Lower lobe of right lung (tissue), 2 donors: ENCODE measurements at places on chromosomes 3 and 15. TPM values are rescaled to one million over a fixed set of nuclear protein-coding genes. Genes with fewer than 3 reads are reported as not detected.

DNA sequence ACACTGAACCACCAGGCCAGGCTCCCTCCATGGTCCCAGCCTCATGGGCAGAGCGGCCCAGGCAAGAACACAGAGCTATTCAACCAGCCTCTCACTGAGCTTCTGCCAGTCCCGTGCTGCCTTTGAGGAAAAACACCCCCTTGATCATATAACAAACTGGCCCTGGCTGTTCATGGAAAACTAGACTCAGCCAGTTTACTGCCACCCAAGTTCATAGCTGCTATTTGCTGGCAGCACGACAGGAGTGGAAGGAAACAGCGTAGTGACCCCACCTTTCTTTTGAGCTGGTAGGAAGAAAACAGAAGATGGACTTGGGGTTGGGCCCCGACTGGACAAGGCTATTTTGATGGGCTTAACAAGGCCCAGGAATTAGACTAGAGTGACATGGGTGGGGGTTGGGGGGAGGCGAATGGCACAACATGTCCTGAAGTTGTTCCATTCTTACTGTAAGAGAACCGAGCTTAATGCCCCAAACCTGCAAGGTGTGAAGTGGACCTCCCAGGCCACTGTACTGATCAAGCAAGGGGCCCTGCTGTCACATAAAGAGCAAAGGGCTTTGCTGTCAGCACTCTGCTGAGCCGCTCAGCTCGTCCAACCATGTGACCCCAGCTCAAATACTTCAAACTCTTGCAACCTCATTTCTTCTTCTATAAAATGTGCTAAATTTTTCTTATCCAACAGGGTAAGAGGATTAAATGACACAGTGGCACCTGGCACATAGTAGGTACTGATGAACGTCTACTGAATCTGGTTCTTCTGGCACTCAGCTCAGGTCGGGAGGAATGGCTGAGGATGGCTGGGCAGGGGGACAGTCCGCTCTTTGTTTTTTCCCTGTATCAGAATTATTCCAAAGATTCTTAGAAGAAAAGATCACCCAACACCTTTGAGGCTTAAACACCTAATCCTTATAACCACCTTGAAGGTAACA, 1.6 kb downstream of the FBXL22 start:
- DNase-seq: no peak
- peaks cover 2% of the 10 kb centered on the region for H3K36me3 ChIP-seq
- H3K4me1 ChIP-seq: peaks cover 49% of the 10 kb centered on the region
- H3K4me3 ChIP-seq: no peak overlapping the region
- no peaks in the 10 kb centered on the region for H3K27me3 ChIP-seq

GRCh38 chr3:132963786-132964185, 74.4 kb upstream of the TMEM108 start:
- H3K36me3 ChIP-seq: no peaks in the 10 kb centered on the region
- H3K4me1 ChIP-seq: no peaks in the 10 kb centered on the region
- H3K27me3 ChIP-seq: no peaks in the 10 kb centered on the region
- DNase-seq: no peak
- H3K4me3 ChIP-seq: no peak overlapping the region

DNA sequence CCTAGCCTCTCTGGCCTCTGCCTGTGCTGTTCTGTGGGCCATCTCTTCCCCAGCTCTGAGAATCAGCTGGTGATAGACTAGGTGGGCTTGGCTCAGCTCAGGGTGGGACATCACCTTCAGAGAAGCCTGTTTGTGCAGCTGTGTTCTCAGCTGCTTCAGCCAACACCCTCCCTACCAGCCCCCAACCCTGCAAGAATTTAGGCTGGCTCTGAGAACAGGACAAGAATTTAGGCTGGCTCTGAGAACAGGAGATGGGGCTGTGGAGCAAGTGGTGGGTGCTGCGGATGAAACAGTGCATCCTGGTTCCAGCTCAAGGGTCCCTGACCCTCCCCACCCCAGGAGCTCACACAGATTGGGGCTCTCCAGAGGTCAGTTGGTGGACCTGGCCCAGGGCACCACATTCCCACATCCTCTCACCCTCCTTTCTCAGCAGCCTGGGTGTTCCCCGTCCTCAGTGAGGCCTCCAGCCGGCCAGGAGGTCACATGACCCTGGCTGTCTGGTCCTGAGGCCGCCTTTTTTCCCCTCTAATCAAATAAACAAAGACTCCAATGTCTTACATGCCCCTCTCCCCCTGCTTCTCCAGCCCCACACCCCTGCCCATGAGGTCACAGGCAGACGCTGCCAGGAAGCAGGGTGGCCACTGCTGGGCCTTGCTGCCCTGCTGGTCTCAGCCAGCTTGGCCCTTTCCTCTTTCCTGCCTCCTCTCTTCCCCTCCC, 14.9 kb downstream of the PLEKHO2 start:
- H3K4me3 ChIP-seq: no peak overlapping the region
- no peaks in the 10 kb centered on the region for H3K27me3 ChIP-seq
- H3K36me3 ChIP-seq: peaks cover 71% of the 10 kb centered on the region
- peak overlapping the region; percentile 61 for H3K27ac ChIP-seq
- no peak for DNase-seq

DNA sequence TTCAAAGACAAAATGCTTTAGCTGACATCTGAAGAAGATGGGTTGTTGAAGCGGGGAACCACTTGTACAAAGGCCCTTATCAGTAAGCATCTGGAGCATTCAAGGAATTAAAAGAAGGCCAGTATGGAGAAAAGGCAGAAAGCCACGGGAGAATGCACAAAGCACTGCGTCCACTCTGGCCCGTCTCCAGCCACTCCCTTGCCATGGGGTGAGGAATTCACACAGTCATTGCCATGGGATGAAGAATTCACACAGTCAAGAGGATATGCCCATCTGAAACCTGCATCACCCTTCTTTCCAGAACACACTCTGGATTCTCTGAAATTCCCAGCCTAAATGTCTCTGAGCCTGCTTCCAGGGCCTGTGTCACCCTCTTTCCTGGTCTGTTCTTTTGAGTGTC, 26.7 kb upstream of the STAG1 start:
- H3K4me3 ChIP-seq: no peak overlapping the region
- H3K27me3 ChIP-seq: no peaks in the 10 kb centered on the region
- no peak for DNase-seq
- no peaks in the 10 kb centered on the region for H3K4me1 ChIP-seq
- no peaks in the 10 kb centered on the region for H3K36me3 ChIP-seq

- H3K27me3 ChIP-seq: no peaks in the 10 kb centered on the region
- H3K27ac ChIP-seq: peak overlapping the region; percentile 41
- peaks cover 19% of the 10 kb centered on the region for H3K4me1 ChIP-seq
- no peak for DNase-seq
- no peaks in the 10 kb centered on the region for H3K36me3 ChIP-seq
Observed at GRCh38 chr15:57333487-57333886, 42.8 kb upstream of the CGNL1 start.

DNA sequence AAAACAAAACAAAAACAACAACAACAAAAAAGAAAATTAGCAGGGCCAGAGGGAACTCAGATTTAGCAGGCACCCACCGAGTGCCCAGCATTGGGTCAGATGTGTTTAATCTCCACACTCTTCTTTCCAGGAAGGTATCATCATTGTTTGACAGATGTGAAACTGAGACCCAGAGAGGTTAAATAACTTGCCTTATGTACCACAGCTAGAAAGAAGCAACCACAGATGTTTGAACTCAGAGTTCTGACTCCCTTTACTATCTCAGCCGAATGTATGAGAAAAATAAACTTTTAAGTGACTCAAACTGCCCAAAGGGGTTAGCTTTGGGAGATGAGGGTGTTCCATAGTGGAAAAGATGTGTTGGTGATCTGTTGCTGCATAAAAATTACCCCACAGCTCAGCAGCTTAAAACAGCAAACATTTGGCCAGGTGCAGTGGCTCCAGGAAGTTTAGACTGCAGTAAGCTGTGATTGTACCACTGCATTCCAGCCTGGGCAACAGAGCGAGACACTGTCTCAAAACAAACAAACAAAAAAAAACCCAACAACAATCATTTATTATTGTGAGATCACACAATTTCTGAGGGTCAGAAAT, 4.5 kb upstream of the RPP25 start:
- H3K27ac ChIP-seq: no peak overlapping the region
- no peak overlapping the region for H3K4me3 ChIP-seq
- peaks cover 21% of the 10 kb centered on the region for H3K4me1 ChIP-seq
- no peak for DNase-seq
- H3K36me3 ChIP-seq: no peaks in the 10 kb centered on the region

DNA sequence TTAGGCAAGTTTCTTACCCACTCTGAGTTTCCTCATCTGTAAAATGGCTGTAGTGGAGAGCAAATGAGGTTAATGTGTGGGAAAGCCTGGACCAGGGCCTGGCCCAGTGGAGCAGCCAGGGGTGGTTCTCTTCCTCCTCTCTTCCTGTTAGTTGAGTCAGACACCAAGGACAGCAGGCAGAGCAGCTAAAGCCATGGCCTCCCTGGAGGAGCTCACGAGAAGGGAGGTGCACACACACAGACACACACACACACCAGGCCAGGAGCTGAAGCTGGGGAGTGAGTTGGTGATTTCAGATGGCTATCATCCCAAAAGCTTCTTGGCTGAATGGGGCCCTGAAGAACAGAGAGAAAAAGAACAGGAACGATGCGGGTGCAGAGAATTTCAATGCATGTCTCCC, 33.2 kb upstream of the TSPAN3 start:
- H3K27me3 ChIP-seq: no peaks in the 10 kb centered on the region
- no peaks in the 10 kb centered on the region for H3K36me3 ChIP-seq
- no peak overlapping the region for H3K4me3 ChIP-seq
- DNase-seq: no peak
- peaks cover 26% of the 10 kb centered on the region for H3K4me1 ChIP-seq
- H3K27ac ChIP-seq: no peak overlapping the region

DNA sequence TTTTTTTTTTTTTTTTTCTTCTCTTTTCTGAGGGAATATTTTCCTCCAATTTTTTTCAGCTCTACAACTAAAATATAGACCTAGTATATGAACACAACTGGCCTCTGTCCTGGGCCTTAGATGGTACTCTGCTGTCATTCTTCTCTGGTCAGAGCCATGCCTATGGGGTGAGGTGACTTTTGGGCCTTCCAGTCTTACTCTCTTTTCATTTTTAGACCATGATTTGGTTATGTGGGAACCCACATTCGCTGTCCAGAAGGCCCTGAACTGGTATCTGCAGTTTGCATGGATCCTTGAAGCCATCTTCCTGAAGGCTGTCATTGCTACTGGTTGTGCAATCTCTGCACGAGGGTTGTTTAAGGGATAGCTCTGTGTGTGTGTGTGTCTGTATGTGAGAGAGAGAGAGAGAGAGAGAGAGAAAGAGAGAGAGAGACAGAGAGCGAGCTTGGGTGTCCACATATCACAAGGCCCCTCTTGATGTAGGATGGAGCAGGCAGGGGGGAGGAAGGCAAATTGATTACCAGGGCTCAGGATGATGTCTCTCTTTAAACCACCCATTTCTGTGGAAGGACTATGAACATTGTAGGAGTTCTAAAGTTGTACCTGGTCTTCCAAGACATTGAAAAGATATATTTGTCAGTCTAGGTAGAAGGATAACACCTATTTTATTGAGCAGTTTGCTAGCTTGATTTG, 6.9 kb downstream of the TGFBR2 start:
- no peak for DNase-seq
- H3K4me1 ChIP-seq: peaks cover 88% of the 10 kb centered on the region
- peaks cover 8% of the 10 kb centered on the region for H3K36me3 ChIP-seq
- H3K27me3 ChIP-seq: no peaks in the 10 kb centered on the region

- no peak for DNase-seq
- no peak overlapping the region for H3K27ac ChIP-seq
- no peaks in the 10 kb centered on the region for H3K27me3 ChIP-seq
- no peak overlapping the region for H3K4me3 ChIP-seq
- H3K4me1 ChIP-seq: no peaks in the 10 kb centered on the region
- no peaks in the 10 kb centered on the region for H3K36me3 ChIP-seq
Observed at GRCh38 chr3:20537234-20537633, 351.2 kb upstream of the SGO1 start.

DNA sequence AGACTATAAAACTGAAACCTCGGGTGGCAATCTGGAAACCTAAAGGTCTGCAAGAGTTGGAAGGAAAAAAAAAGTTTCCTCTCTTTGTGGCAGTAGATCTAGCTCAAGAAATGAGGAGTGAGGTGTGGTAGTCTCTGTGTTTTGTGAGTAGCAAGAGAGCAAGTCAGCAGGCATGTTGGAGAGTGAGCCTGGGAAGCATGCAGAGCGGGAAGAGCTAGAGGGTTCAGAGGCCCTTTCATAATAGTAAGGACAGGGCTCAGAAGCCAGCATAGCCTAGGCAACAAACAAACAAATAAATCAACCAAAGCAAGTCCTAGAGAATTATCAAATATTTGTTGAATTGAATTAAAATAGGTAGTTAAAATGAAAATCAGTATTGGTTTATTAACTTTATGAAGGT, 189.7 kb upstream of the CBLB start:
- H3K4me1 ChIP-seq: no peaks in the 10 kb centered on the region
- H3K4me3 ChIP-seq: no peak overlapping the region
- no peak for DNase-seq
- H3K36me3 ChIP-seq: no peaks in the 10 kb centered on the region
- no peaks in the 10 kb centered on the region for H3K27me3 ChIP-seq
- H3K27ac ChIP-seq: no peak overlapping the region

- H3K36me3 ChIP-seq: no peaks in the 10 kb centered on the region
- no peak overlapping the region for H3K4me3 ChIP-seq
- peak; percentile 38 for DNase-seq
- no peaks in the 10 kb centered on the region for H3K27me3 ChIP-seq
- H3K4me1 ChIP-seq: no peaks in the 10 kb centered on the region
Observed at GRCh38 chr15:37550360-37551024, 383.9 kb upstream of the TMCO5A start.

- no peaks in the 10 kb centered on the region for H3K27me3 ChIP-seq
- H3K36me3 ChIP-seq: no peaks in the 10 kb centered on the region
- no peak overlapping the region for H3K27ac ChIP-seq
- peaks cover 11% of the 10 kb centered on the region for H3K4me1 ChIP-seq
- no peak overlapping the region for H3K4me3 ChIP-seq
- DNase-seq: no peak
Observed at GRCh38 chr3:172700256-172700655, 10.6 kb downstream of the NCEH1 start.

Gene PSTPIP1
- 18.4 TPM for total RNA-seq

Gene ARGFX
- not detected for total RNA-seq

Gene TRIM42
- total RNA-seq: not detected

Gene CACNA1D
- 33.6 TPM for total RNA-seq

Gene NUTM1
- not detected for total RNA-seq

Gene TNFSF10
- 168 TPM for total RNA-seq

Gene ADAMTSL3
- total RNA-seq: 26.4 TPM

Gene PRR23E
- total RNA-seq: not detected
